ENCODE measurements at places on chromosomes 2 and 18.
A peak's percentile ranks its signal among the peaks of the same experiment; 100 is the strongest.

- DNase-seq, result no peak
Observed at GRCh38 chr18:38931754-38932050, 1366.1 kb upstream of the CELF4 start.

GRCh38 chr2:241933179-241933911, 63.8 kb downstream of the RTP5 start:
- DNase-seq, result peak; percentile 73

GRCh38 chr2:98643496-98644100, 35.2 kb downstream of the UNC50 start:
- no peak for DNase-seq

GRCh38 chr18:79928563-79928960, 22.9 kb downstream of the SLC66A2 start:
- no peak for DNase-seq

GRCh38 chr2:207251022-207251421, 85.3 kb upstream of the KLF7 start:
- DNase-seq, result no peak

DNA sequence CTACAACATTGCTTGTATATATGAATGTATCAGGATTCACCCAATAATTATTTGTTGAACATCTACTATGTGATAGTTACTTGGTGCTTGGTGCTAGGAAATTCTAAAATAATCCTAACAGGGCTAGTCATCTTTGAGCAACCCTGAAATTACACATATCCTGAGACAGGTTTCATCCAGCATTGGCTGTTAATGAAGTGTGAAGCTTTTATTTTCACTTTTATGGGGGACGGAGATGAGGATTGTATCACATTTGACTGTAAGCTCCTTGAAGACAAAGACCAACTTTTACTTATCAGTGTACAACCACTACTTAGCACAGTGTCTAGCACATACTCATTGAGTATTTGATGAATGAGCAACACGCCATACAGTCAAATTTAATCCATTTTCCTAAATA, 6.8 kb upstream of the GALM start:
- DNase-seq, result no peak

GRCh38 chr2:8435608-8436007, 246.2 kb upstream of the ID2 start:
- no peak for DNase-seq

- no peak for DNase-seq
Observed at GRCh38 chr2:241885291-241885945, 15.9 kb downstream of the RTP5 start.
